NAMALWA (cell line): ENCODE measurements at places on chromosomes 4 and X.

DNA sequence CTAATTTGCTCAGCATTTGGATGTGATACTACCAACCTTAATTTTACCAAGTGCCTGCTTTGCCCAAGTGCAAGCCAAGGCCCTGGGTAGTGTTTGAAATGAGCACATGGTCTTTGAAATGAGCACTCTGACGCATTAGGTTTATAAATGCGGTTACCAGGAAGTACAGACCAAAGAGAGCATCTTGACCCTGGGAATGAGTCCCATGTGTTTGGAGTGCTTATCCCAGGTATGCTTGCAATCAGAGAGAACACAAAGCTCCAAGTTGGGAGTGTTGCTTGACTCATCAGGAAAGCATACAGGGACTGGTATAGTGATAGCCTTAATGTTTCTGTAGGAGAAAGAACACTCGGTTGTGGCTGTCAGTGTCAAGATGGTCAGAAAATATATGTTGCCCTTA lies 203.6 kb upstream of the MAMLD1 start:
- DNase-seq: no peak

- DNase-seq: no peak
Measured at GRCh38 chr4:54588404-54588803, 69.4 kb upstream of the KIT start.

- DNase-seq: no peak
Measured at GRCh38 chr4:44756559-44756958, 30.2 kb upstream of the GNPDA2 start.

GRCh38 chr4:87410679-87411078 lies 11.7 kb upstream of the NUDT9 start:
- no peak for DNase-seq

GRCh38 chr4:36088542-36088941 lies 155.8 kb downstream of the ARAP2 start:
- DNase-seq: no peak

- DNase-seq: no peak
Measured at GRCh38 chr4:48420144-48420543, 63.0 kb upstream of the SLC10A4 start.

DNA sequence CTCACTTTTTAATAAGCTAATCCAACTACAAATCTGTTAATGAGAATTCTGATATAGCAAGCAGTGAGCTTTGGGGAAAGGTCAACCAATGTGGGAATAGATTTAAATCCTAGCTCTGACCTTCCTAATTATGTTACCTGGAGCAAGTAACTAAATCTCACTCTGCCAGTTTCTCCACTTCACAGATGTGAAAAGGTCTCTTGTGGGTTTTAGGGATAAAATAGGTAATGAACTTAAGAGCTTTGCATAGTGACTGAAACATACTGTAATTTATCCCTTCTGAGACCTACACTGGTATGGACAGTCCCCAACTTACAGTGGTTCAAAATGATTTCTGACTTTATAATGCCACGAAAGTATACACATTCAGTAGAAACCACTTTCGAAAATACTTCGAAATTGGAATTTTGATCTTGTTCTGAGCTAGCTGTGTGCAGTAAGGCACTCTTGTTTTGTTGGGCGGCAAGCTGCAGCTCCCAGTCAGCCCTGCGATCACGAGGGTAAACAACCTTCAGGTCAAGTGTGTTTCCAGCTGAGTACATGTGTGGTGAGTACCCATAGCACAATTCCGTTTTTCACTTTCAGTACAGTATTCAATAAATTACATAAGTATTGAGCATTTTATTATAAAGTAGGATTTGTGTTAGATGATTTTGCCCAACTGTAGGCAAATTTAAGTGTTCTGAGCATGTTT lies 93.7 kb downstream of the ADGRL3 start:
- no peak for DNase-seq

DNA sequence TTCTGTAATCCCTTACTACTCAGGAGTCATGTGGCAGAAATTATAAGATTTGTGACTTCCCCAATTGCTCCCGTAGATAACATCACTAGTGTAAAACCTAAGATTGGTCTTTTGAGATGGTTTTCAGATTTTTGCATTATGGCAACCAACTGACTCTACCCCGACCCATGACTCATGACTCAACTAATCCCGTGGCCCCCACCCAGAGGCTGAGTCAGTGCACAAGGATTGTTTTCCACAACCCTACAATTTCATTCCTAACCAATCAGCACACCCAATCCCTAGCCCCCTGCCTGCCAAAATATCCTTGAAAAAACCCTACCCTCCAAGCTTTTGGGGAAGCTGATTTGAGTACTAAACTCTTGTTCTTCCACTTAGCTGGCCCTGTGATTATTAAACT lies 109.4 kb upstream of the FAM9C start:
- no peak for DNase-seq
